Activated CD4-positive, alpha-beta T cell treated with anti-CD3 and anti-CD28 coated beads, Interleukin-10, Interleukin-2, amounts not matched to agents 100 ng/mL and 50 ng/mL, durations not matched to agents 16 hours and 8 hours (primary cell): ENCODE measurements at places on chromosomes 2 and 18.

DNA sequence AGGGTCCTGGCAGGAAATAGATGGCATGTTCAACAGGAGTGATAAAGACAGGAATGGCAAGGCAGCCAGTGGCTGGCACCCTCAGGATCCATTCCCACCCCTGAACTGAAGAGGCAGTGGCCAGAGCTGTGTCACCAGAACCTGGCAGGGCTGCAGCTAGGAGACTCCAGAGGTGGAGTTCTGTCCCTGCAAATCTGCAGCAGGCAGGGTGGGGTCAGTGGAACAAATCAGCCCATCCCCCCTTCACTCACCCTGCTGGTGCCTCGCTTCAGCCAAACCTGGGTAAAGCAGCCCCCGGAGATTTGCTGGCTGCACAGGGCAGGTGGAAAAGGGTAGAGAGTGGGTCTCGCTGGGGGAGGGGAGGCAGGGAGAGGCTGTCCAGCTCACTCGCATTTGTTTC, 12.7 kb downstream of the INPP5D start:
- no peak for DNase-seq

DNA sequence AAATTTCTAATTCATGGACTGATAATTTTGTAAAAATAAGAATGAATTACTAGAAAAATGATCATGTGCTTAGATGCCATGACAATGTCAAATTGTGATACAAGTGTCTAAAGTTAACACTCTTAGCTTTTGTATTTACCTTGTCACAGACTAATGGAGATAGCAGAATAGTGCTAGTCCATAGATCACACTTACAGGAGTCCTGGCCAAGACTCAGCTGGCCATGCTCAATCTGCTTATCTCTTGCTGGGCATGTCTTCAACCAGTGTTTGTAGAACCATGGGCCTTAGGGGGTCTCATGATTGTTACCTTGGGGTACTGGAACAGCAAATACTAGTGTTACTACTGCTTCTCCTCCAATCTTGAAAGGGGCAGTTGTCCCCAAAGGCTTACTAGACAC, 44.0 kb downstream of the TET3 start:
- DNase-seq = no peak

DNA sequence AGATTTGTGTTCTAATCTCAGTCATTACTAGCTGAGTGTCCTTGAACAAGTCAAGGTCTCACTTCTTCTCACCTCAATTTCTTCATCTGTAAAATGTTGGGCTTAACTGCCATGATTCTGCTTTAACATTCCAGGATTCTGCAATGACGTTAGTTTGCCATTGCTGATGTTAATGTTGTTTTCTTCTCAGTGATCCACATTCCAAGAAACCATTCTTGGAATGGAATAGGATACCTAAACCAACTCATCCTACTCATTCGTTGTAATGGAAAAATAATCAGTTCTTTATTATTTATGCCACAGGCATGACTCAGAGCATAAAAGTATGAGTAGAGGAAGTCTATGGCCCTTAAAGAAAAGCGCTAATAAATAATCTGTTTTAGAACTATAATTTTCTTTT, 140.2 kb upstream of the ETAA1 start:
- DNase-seq = no peak

DNA sequence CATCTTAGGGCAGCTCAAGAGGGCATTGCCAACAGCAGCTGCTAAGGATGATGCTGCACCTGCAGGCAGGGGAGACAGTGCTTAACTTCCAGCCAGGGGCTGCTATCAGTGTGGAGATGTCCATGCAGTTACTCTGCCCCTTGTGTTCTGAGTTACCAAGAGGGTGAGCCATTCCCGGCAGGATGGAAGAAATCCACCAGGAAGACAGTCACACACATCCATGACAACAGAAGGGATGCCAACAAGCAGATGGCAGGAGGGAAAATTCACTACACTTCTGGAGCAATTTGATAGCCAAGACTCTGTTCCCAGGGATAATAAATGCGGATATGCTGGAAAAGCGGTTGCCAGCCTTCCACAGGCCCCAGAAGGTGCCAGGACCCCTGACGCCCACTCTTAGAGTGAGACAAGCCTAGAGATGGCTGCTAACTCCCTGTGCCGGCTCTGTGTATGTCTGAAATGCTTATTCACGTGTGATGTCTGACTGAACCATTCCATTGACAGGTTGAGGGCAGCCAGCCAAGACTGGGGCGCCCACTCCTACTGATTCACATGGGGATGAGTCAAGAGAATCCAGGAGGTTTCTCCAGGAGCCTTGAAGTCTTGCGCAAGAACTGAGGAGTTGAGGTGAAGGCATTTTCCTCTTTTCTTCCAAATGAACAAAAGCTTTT, 24.5 kb downstream of the LOXHD1 start:
- no peak for DNase-seq

GRCh38 chr2:202290970-202291369, 25.4 kb downstream of the NOP58 start:
- no peak for DNase-seq

GRCh38 chr18:62954366-62954765, 239.0 kb downstream of the PHLPP1 start:
- no peak for DNase-seq

GRCh38 chr2:99600981-99601651, 111.3 kb upstream of the REV1 start:
- DNase-seq = no peak

DNA sequence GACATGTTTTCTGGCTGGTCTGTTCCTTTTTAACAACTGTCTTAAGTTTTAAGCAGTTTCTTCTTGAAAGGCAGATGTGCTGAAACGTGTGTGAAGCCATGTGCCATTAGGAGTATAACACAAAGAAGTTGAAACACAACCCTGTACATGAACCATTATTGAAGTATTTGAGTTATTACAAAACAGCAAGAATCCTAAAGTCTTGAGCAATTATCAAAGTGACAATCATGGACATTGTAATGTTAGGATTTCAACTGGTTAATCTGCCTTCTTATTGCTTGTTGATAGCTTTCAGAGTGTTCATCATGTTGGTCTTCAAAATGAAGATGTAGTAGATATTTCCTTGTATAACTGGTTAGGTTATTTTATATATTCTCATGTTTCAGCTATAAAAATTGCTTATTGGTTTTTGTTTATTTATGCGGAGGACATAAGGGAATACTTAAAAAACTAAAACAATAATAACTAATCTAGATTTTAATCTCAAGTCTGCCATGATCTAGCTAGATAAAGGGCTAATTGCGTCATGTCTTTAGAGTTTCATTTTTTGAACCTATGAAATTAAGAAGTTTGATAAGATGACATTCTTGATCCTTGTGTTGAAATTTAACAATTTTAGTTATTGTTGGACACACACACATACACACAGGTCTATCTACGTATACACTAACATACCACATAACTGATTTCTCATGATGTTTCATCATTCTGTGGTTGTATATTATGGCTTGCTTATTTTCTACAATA, 21.1 kb downstream of the PPP1R1C start:
- DNase-seq = no peak

DNA sequence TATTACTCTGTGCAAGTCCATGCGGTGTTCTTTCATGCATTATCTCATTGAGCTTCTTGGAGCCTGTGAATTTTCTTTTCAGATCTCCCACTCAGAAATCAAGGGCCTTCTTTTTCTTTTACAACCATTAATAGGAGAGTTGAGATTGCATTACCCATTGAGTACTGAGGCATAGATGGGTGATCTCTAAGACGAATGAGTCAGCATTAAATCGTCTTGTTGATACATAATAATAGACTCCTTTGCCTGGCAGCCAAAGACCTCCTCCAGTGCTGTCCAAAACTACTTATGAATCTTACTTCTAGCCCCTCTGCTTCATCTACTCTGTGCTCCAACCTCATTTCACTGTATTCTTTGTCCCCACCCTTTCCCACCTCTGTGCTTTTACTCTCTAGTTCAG, 180.5 kb downstream of the AGPS start:
- DNase-seq = no peak
